ENCODE measurements at places on chromosomes 2 and 18. TPM values are rescaled to one million over a fixed set of nuclear protein-coding genes. Genes with fewer than 3 reads are reported as not detected.

GRCh38 chr2:156695020-156695419 lies 258.8 kb downstream of the GPD2 start:
- H3K4me3 ChIP-seq = no peak overlapping the region
- no peaks in the 10 kb centered on the region for H3K4me1 ChIP-seq
- H3K27ac ChIP-seq = no peak overlapping the region
- H3K36me3 ChIP-seq = no peaks in the 10 kb centered on the region

The NCKAP5 gene
- not detected for total RNA-seq

The CFAP221 gene
- not detected for total RNA-seq

DNA sequence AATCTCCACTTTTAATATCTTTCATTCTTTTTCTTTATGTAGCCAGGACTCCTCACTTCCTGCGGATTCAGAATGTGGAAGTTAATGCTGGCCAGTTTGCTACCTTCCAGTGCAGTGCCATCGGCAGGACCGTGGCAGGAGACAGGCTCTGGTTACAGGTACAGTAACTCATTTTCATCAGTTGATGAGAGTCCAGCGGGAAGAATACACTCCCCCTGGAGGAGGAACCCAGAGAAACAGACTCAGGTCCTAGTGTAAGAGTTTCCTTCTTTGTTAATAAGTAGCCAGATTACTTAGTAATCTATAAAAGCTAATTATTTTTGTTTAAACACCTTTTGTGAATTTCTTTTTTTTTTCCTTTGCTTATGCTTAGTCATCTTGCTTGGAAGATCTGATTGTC lies 359.4 kb downstream of the PTPRM start:
- peaks cover 29% of the 10 kb centered on the region for H3K4me1 ChIP-seq

- no peaks in the 10 kb centered on the region for H3K36me3 ChIP-seq
- no peaks in the 10 kb centered on the region for H3K4me1 ChIP-seq
- DNase-seq = no peak
- H3K27ac ChIP-seq = no peak overlapping the region
Observed at GRCh38 chr18:21820033-21820810, 79.6 kb downstream of the MIB1 start.

DNA sequence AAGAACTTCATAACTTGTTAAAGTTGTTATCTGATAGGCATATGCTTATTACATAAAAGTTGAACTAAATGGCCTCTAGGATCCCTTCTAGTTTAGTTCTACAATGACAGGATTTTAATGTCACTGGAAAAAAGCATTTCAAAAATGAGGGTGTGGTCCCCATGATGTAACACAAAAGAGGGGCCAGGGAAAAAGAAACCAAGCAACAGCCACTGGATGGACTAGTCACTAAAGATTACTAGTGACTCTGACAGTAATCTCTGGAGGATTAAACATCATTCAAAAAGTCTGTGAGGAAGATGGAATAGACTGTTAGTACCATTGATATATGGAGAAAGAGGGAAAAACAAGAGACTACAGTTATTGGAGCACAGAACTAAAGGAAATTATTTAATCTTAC lies 22.6 kb downstream of the SEPTIN10 start:
- no peaks in the 10 kb centered on the region for H3K27me3 ChIP-seq
- no peaks in the 10 kb centered on the region for H3K4me1 ChIP-seq
- DNase-seq = no peak
- no peak overlapping the region for H3K4me3 ChIP-seq
- 0 out of 2 replicates have a peak, but pooled peaks cover 4% of the 10 kb centered on the region for H3K36me3 ChIP-seq

GRCh38 chr2:27214941-27215340 lies 2.2 kb upstream of the CAD start:
- H3K4me3 ChIP-seq = no peak overlapping the region
- H3K27me3 ChIP-seq = no peaks in the 10 kb centered on the region
- peaks cover 5% of the 10 kb centered on the region for H3K36me3 ChIP-seq
- H3K4me1 ChIP-seq = peaks cover 34% of the 10 kb centered on the region

DNA sequence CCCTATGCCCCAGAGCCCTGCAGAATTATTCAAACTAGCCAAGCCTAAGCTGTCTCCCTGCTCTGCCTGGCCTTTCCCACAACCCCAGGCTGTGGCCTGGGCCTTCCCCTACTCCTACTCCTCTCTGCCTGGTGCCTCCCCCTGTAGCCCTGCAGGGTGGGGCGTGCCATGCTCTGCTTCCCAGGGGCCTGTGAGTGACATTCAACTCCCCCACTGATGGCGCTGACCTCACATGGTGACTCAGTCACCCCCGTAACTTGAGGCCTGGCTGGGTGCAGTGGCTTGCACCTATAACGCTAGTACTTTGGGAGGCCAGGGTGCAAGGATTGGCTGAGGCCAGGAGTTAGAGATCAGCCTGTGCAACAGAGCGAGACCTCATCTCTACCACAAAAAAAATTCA lies 60.6 kb downstream of the KIF1A start:
- no peak overlapping the region for H3K4me3 ChIP-seq
- no peak overlapping the region for H3K27ac ChIP-seq
- H3K4me1 ChIP-seq = no peaks in the 10 kb centered on the region
- H3K36me3 ChIP-seq = no peaks in the 10 kb centered on the region
- H3K27me3 ChIP-seq = peaks cover 64% of the 10 kb centered on the region

DNA sequence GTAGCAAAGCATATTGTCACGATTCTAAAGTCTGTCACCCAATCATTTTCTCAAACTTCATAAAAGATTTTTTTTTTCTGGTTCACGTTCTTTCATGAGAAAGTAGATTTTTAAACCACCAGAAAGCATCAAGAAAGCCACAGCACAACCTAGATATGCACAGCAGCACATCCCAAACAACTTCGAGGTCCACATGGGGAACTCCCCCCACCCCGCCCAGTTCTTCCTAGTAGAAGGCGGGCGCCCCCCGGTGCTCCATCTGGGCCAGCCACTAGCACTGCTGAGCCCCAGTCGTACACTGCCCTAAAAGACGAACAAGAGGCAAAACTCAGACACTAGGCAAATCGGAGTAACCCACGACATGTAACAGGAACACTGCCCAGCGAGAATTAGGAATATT lies 15.5 kb downstream of the HDLBP start:
- no peak for DNase-seq
- no peak overlapping the region for H3K27ac ChIP-seq
- H3K27me3 ChIP-seq = no peaks in the 10 kb centered on the region

GRCh38 chr2:190635781-190636180 lies 13.1 kb upstream of the NAB1 start:
- peaks cover 25% of the 10 kb centered on the region for H3K4me1 ChIP-seq
- H3K36me3 ChIP-seq = no peaks in the 10 kb centered on the region
- no peaks in the 10 kb centered on the region for H3K27me3 ChIP-seq
- H3K4me3 ChIP-seq = no peak overlapping the region
- no peak for DNase-seq

DNA sequence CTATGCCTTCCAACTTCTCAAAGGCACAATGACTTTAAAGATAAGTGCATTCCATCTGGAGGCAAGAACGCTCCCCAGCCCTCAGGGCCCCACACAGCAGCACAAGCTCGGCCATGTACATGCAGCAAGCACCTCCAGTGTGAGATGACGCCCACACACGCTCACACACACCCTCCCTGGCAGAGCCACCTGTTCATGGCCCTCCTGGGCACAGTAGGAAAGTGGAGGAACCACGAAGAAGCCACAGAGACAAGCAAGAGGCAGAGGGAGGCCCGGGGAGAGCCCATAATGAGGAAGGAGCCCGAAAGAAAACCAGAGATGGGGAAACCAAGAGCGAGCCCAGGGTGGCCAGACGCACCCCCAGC lies 21.7 kb downstream of the BIN1 start:
- H3K4me3 ChIP-seq = no peak overlapping the region
- peak; percentile 81 for DNase-seq

The LONRF2 gene
- not detected for total RNA-seq

The POMC gene
- not detected for total RNA-seq

The TLX2 gene
- 3.8 TPM for total RNA-seq

DNA sequence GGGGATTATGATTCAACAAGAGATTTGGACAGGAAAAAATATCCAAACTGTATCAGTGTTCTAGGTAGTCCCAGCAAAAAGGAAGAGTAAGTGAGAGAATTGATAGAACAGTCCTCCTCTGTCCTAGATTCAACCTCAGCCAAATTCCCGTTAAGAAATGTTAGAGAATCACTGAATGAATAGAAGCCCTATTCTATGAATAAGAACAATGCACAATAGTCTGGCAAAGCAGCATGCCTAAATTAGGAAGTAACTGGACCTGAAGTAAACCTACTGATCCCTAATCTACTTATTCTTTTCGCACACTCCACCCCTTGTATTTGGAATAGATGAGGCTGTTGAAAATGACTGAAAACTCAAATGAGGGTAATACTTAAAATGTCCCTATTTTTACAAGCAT lies 1665.5 kb downstream of the LRP1B start:
- no peak overlapping the region for H3K4me3 ChIP-seq
- no peaks in the 10 kb centered on the region for H3K36me3 ChIP-seq
- no peak overlapping the region for H3K27ac ChIP-seq
- H3K27me3 ChIP-seq = no peaks in the 10 kb centered on the region

The GGCX gene
- 30.6 TPM for total RNA-seq

The CYP26B1 gene
- total RNA-seq = 0.55 TPM

GRCh38 chr18:41226186-41226585 lies 728.8 kb upstream of the PIK3C3 start:
- DNase-seq = no peak
- H3K4me1 ChIP-seq = no peaks in the 10 kb centered on the region
- H3K27me3 ChIP-seq = no peaks in the 10 kb centered on the region
- no peak overlapping the region for H3K4me3 ChIP-seq
- no peak overlapping the region for H3K27ac ChIP-seq

The B3GNT2 gene
- total RNA-seq = 30.8 TPM

DNA sequence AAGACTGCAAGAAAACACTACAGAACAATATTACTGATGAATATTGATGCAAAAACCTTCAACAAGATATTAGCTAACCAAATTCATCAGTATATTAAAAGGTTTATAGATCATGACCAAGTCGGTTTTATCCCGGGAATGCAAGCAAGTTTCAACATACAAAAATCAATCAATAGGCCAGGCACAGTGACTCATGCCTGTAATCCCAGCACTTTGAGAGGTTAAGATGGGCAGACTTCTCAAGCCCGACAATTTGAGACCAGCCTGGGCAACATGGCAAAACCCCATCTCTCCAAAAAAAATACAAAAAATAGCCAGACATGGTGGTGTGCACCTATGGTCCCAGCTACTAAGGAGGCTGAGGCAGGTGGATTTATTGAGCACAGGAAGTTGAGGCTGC lies 82.9 kb downstream of the FSIP2 start:
- H3K4me1 ChIP-seq = no peaks in the 10 kb centered on the region
- H3K27ac ChIP-seq = no peak overlapping the region
- H3K27me3 ChIP-seq = no peaks in the 10 kb centered on the region

- H3K27me3 ChIP-seq = no peaks in the 10 kb centered on the region
- DNase-seq = no peak
Observed at GRCh38 chr2:127652786-127653357, 6.9 kb downstream of the GPR17 start.

- H3K4me1 ChIP-seq = no peaks in the 10 kb centered on the region
- no peak for DNase-seq
- H3K27me3 ChIP-seq = peaks cover 4% of the 10 kb centered on the region
- no peak overlapping the region for H3K27ac ChIP-seq
- H3K4me3 ChIP-seq = no peak overlapping the region
- H3K36me3 ChIP-seq = no peaks in the 10 kb centered on the region
Observed at GRCh38 chr18:75592527-75592926, 165.0 kb upstream of the SMIM21 start.

The PDCD1 gene
- not detected for total RNA-seq

DNA sequence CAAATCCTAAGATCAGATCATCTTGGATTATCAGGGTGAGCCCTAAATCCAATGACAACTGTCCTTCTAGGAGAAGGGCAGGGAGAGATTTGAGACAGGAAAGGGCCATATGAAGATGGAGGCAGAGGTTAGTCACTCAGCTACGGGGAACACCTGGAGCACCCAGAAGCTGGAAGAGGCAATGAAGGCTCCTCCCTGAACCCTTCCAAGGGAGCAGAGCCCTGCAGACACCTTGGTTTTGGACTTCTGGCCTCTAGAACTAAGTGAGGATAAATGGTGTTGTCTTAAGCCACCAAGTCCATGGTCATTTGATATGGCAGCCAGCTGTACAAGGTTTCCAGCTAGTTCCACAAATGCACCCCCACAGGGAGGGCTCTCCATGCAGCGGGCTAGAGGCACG lies 6.9 kb upstream of the PTPN2 start:
- no peak overlapping the region for H3K4me3 ChIP-seq
- H3K27me3 ChIP-seq = no peaks in the 10 kb centered on the region
- peaks cover 39% of the 10 kb centered on the region for H3K4me1 ChIP-seq
- H3K36me3 ChIP-seq = no peaks in the 10 kb centered on the region
- DNase-seq = no peak
- peak overlapping the region; percentile 95 for H3K27ac ChIP-seq

The DAPL1 gene
- not detected for total RNA-seq

GRCh38 chr2:238128534-238129001 lies 9.9 kb upstream of the KLHL30 start:
- H3K27me3 ChIP-seq = peaks cover 5% of the 10 kb centered on the region
- H3K4me3 ChIP-seq = no peak overlapping the region
- DNase-seq = no peak
- no peaks in the 10 kb centered on the region for H3K36me3 ChIP-seq
- no peak overlapping the region for H3K27ac ChIP-seq

DNA sequence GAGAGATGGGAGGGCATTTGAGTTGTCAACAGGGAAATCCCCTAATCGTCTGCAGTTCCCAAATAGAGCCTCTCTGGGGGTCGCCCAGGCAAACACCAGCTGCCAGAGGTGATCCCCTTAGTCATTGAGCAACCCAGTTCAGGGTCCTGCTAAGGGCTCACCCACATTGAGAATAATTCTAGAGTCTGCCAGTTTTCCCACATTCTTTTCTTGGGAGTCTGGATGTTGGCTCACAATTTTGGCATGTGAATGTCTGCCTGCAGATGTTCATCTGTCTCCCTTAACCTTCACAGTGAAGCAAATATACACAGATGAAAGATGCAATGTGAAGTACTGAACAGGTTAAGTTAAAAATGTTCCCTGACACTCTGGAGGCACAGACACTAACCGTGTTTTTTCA lies 11.4 kb upstream of the SMIM21 start:
- no peak overlapping the region for H3K4me3 ChIP-seq
- H3K4me1 ChIP-seq = no peaks in the 10 kb centered on the region
- H3K27me3 ChIP-seq = peaks cover 78% of the 10 kb centered on the region
- no peak for DNase-seq
- H3K36me3 ChIP-seq = no peaks in the 10 kb centered on the region

GRCh38 chr2:86476092-86476491 lies 34.9 kb downstream of the KDM3A start:
- no peaks in the 10 kb centered on the region for H3K27me3 ChIP-seq
- no peak for DNase-seq
- no peak overlapping the region for H3K27ac ChIP-seq
- H3K4me3 ChIP-seq = no peak overlapping the region

DNA sequence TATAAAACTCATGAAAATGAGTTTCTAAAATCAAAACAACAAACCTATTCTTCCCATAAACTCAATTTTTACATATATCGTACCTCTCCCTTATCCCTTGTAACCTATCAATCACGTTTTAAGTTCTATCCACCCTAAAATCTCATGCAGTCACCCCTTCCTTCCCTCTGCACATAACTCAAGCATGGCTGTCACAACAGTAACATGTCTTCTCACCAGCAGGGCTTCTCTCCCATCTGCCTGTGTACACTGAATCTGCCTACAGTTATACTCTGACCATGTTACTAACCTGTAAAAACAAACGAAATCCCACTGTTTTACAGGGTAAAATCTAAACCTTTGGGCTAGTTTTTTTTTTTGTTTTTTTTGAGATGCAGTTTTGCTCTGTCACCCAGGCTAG lies 68.2 kb downstream of the MAP4K3 start:
- H3K4me3 ChIP-seq = no peak overlapping the region
- peaks cover 13% of the 10 kb centered on the region for H3K36me3 ChIP-seq
- H3K27ac ChIP-seq = no peak overlapping the region

- H3K4me3 ChIP-seq = no peak overlapping the region
- H3K27ac ChIP-seq = no peak overlapping the region
- H3K36me3 ChIP-seq = no peaks in the 10 kb centered on the region
- H3K4me1 ChIP-seq = peaks cover 43% of the 10 kb centered on the region
- DNase-seq = peak; percentile 70
- no peaks in the 10 kb centered on the region for H3K27me3 ChIP-seq
Observed at GRCh38 chr2:118881490-118882129, 34.2 kb upstream of the EN1 start.

All from PC-9 (cell line).